Esophagus squamous epithelium (tissue), 5 donors: ENCODE measurements at places on chromosomes 3 and 15.

GRCh38 chr3:192467230-192468140, 259.9 kb downstream of the FGF12 start:
- no peak for DNase-seq

DNA sequence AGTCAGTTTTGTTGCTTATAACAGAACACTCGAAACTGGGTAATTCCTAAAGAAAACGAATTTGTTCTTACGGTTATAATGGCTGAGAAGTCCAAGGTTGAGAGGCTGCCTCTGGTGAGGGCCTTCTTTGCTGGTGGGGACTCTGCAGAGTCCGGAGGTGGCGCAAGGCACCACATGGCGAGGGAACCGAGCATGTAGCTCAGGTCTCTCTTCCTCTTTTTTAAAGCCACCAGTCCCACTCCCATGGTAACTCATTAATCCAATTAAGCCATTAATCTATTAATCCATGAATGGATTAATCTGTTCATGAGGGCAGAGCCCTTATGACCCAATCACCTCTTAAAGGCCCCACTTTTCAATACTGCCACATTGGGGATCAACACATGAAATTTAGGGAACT, 50.0 kb downstream of the ROPN1B start:
- no peak for DNase-seq

GRCh38 chr3:78863306-78864203, 904.2 kb downstream of the ROBO1 start:
- no peak for DNase-seq

GRCh38 chr15:35381328-35381727, 164.6 kb downstream of the DPH6 start:
- DNase-seq, result no peak

- DNase-seq, result no peak
These were observed 20.6 kb upstream of the KCTD6 start for GRCh38 chr3:58471025-58471887.

- no peak for DNase-seq
These were observed 68.7 kb upstream of the RNF7 start for GRCh38 chr3:141669434-141669833.
